Aorta (tissue), 5 donors: ENCODE measurements at places on chromosomes 2 and 18.
A peak's percentile ranks its signal among the peaks of the same experiment; 100 is the strongest.

DNA sequence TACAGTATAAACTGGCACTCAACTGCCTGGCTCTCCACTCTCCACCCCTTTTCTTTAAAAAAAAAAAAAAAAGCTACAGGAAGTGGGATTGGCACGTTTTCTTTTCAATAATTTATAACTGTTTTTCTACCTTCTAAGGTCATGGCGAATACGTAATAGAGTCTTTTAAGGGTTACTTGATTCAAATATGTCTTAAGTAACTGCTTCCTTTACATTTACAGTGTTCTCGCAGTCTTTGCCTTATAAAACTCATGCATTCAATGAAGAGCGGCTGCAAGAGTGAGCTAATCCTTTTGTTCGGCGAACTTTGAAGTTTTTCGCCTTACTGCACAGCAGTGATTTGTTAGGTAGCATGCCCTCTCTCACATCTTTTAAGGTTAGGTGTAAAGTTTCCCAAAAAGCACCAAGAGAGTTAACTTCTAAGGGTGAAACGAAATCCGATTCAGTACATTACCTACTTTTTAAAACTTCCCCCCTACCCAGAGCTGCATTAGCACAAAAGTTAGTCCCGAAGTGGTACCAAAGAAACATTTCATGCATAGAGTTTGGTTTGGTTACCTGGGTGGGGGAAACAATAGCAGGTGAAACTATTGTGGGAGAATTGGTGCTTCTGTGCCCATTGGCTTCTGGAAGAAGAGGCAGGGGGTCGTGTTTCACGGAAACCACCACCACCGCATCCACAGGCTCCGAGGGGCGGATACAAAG lies 2.0 kb downstream of the KCTD1 start:
- DNase-seq = no peak
- H3K4me3 ChIP-seq = no peak overlapping the region
- no peaks in the 10 kb centered on the region for H3K27me3 ChIP-seq
- no peak overlapping the region for H3K27ac ChIP-seq
- H3K4me1 ChIP-seq = no peaks in the 10 kb centered on the region

DNA sequence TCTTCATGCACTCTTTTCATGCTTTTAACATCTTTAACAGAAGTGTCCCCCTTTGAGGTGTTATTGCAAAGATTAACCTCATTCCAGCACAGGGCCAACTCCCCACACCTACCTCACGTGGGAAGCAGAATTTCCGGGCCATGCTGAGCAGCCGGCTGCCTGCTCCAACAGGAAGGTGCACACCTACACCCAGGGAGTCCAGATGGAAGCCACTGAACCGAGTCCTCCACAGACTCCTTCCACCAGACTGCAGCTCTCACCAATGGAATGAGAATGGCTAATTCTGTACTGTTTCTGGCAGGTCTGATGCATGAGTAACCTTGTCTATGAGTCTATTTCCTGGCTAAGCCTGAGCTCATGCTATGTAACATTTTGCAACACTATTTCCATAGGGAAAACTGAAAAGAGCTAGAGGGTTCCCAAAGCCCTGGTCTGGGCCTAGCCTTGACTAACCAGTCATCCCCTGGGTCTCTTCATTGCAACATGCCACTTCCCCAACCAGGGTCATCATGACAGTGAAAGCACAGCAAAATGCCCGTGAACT lies 11.0 kb downstream of the ERFE start:
- no peaks in the 10 kb centered on the region for H3K27me3 ChIP-seq
- H3K27ac ChIP-seq = peak overlapping the region; percentile 78
- H3K4me1 ChIP-seq = no peaks in the 10 kb centered on the region
- no peak for DNase-seq
- peaks cover 2% of the 10 kb centered on the region for H3K36me3 ChIP-seq

DNA sequence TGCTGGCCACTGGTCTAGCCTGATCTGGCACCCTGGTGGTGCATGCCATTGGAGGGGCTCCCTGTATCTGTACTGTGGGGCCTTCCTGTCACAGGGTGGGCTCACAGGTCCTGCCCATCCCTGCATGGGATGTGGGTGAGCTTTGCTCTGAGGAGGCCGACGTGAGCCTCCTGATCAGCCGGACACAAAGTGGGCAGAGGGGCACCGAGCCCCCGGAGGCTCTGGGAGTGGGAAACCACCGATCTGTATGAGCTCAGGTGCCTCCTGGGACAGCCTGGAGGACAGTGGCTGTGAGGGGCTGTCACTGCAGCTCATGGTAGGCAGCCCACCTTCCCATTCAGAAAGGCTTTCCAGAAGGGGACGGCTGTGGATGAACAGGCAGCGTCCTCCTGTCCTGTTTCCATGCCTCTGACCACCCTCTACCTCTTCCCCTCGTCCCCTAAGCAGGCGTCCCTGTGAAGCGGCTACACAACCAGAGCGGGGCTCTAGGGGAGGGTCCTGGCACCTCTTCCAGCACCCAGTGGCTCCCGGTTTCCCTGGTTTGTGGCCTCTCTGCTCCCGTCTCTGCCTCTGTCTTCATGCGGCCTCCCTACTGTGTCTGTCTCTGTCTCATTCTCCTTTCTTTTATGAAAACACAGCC lies 112.5 kb upstream of the OTOS start:
- no peaks in the 10 kb centered on the region for H3K36me3 ChIP-seq
- H3K27ac ChIP-seq = peak overlapping the region; percentile 78
- H3K27me3 ChIP-seq = no peaks in the 10 kb centered on the region
- no peak for DNase-seq
- no peak overlapping the region for H3K4me3 ChIP-seq
- no peaks in the 10 kb centered on the region for H3K4me1 ChIP-seq

GRCh38 chr2:134290358-134290757 lies 36.5 kb downstream of the MGAT5 start:
- H3K36me3 ChIP-seq = no peaks in the 10 kb centered on the region
- H3K27me3 ChIP-seq = no peaks in the 10 kb centered on the region
- DNase-seq = no peak
- H3K4me3 ChIP-seq = no peak overlapping the region
- no peak overlapping the region for H3K27ac ChIP-seq
